Esophagus squamous epithelium (tissue), 5 donors: ENCODE measurements at places on chromosomes 3 and 15.

DNA sequence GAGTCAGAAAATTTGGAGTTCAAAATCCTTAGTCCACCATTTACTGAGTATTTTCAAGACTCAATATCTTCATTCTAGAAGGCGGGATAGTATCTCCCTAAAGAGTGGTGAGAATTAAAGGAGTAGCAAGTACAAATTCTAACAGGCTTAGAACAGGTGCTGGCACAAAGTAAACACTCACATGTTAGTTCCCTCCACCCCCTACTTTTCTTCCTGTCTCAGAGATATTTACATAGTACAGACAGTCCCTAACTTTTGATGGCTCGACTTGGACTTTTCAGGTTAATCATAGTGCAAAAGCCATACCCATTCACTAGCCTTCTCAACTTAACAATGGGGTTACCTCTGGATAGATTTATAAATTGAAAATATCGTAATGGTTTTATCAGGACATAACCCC, 476.2 kb upstream of the RASGRP1 start:
- no peak for DNase-seq

GRCh38 chr3:39277893-39278615, 1.8 kb downstream of the CX3CR1 start:
- no peak for DNase-seq

DNA sequence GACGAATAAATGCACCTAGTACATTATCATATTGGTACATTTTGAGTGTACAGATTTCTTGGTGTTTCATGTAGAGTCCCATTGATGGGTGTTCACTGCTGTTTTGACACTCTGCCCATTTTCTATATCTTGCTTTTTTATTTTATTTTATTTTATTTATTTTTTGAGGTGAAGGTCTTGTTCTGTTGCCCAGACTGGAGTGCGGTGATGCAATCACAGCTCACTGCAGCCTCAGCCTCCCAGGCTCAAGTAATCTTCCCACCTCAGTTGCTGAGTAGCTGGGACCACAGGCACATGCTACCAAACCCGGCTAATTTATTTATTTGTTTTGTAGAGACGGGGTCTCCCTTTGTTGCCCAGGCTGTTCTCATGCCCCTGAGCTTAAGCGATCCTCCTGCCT, 44.2 kb downstream of the DNAJC13 start:
- no peak for DNase-seq

- DNase-seq: no peak
These were observed 90.2 kb upstream of the TGFBR2 start for GRCh38 chr3:30516238-30516637.

- DNase-seq: no peak
These were observed 487.6 kb downstream of the NAALADL2 start for GRCh38 chr3:175346573-175347356.

- no peak for DNase-seq
These were observed 40.0 kb downstream of the MUC4 start for GRCh38 chr3:195771646-195772300.

GRCh38 chr3:28590860-28591259, 242.2 kb upstream of the AZI2 start:
- no peak for DNase-seq

- DNase-seq: no peak
These were observed 73.5 kb downstream of the TBL1XR1 start for GRCh38 chr3:177123822-177124221.

DNA sequence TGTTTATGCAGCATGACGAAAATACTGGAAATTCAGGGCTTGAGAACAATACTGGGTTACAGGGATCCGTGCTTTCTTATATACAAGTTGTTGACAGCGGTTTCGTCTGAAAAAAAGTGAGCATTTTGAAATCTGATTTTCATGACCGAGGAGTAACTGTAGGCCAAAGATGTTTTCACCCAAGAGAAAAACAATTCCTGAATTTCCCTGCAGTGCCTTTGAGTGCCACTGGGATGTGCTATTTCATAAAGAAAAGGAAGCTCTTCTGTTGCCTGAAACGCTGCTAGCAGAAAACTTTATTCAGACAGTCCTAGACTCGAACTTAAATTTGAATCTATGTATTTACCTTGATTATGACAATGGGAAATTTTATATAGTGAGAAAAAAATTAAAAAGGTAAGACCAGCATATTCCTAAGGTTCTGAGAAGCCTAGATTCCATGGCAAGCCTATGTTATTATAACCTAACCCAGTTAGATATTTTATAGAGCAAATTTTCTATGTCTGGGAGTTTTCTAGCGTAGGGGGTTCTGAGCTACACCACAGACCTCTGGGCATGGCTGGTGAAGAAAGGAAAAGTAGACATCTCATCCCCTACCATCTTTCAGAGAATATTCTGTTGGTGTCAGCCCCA, 30.2 kb downstream of the KCNAB1 start:
- no peak for DNase-seq

GRCh38 chr3:127112796-127113570, 79.9 kb upstream of the PRR23E start:
- DNase-seq: no peak

DNA sequence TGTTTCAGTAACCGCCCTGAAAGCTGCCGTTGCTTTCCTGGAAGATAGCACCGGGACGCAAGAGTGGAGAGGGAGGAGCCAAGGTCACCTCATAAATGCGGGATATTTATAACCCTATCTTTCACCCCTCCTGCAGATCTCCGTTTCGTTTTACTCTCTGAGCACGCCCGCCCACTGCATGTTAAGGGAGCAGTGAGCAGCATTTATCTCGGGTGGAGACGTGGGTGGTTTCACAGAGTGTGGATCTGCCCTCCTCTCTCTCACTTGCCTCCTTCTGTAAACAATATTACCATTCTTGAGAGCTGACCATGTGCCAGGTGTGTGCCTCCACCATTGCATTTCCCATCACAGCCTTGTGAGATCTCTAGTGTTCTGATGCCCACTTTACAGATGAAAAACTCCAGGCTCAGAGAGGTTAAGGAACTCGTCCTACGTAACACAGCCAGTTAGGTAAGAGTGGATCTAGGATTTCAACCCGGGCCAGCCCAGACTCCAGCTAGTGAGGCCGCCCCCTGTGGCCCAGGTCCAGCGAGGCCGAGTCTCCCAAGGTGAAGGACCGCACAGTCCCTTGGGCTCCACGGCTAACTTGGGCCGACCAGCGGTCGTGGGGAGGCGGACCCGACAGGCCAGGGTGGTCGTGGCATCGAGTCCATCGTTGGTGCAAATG, 16.9 kb upstream of the SEMA4B start:
- peak; percentile 22 for DNase-seq

GRCh38 chr15:78992416-78993256, 47.8 kb upstream of the CTSH start:
- DNase-seq: no peak

GRCh38 chr3:45223889-45224727, 2.0 kb downstream of the TMEM158 start:
- no peak for DNase-seq

- no peak for DNase-seq
These were observed 54.5 kb upstream of the MEX3B start for GRCh38 chr15:82100111-82100929.

GRCh38 chr15:73240866-73241499, 127.8 kb downstream of the HCN4 start:
- DNase-seq: no peak

DNA sequence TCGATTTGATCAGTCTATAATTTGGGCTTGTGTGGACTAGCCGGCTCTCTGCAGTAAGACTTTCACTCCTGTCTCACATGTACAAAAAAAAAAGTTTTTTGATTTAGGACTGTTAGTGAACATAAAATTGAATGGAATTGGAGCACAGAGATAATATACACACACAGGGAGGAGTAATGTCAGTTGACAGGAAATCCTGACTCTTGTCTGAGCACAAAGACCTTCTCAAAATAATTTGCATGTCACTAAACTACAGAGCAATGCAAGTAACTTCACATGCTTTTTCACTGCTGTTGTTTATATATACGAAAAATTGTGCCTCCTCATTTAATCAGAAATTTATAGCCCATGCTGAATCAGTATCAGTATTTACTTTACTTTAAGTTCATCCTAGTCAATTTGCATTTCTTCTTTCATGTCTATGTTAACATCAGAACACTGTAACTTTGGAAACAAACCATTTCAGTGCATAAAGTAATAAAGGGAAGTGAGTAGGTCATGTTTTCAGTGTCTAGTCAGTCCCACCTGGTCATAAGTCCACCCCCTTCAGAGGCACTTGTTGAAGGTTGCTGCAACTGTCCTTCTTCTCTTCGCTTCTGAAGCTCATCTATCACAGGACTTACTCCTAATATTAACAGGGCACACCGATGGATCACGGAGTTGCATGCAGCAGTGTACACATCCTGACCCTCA, 115.8 kb downstream of the FBXL22 start:
- DNase-seq: no peak

DNA sequence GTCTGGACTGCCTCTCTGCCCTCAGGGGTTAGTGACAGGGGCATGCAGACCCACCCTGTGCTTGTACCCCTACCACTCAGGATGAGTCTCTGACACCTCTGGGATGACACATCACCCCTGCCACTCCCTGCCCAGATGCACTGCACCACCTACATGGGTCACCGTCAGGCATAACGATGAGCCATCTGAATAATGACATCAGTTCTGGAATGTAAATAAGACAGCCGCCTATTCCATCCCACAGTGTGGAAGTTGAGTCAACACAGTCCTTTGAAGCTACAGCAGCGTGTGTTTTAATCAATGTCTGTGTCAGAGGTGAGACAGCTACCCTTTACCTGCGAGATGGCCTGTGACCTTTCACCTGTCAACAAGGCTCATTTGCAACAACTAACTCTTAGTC, 268.7 kb upstream of the ARRDC4 start:
- no peak for DNase-seq

DNA sequence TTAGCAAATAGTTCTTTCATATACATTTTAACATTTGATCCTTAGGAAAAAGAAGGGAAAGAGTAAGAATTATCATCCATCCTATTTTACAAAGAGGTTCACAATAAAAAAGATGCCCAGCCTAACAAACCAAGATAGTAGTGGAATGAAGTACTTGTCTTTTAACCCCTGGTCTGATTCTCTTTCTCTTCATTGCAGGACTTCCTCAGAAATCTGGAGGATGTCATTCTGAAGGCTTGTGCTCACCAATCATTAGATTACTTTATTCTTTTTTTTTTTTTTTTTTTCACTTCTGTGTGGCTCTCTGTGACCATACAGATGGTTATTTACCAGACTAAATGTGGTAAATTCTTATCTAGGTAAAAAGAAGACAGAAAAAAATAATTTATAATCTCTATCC, 7.0 kb downstream of the HDGFL3 start:
- DNase-seq: no peak

- no peak for DNase-seq
These were observed 18.7 kb upstream of the GRAMD1C start for GRCh38 chr3:113819866-113820265.

DNA sequence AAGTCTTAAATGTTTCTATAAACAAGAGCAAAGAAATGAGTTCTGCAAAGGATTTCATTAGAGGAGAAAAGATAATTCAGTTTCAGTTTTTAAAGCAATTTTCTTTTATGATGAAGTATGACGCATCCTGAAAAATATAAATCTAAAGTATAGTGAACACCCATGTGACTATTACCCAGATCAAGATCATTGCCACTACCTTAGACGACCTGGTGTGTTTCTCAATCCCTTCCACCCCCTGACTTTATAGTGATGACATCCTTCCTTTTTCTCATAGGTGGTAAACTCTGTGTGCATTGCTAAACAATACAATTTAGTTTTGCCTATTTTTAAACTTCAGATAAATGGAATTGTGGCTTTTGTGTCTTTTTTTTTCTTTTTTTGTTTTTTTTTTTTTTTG, 8.4 kb downstream of the STT3B start:
- DNase-seq: no peak

GRCh38 chr15:81038975-81039607, 38.4 kb downstream of the TLNRD1 start:
- no peak for DNase-seq

DNA sequence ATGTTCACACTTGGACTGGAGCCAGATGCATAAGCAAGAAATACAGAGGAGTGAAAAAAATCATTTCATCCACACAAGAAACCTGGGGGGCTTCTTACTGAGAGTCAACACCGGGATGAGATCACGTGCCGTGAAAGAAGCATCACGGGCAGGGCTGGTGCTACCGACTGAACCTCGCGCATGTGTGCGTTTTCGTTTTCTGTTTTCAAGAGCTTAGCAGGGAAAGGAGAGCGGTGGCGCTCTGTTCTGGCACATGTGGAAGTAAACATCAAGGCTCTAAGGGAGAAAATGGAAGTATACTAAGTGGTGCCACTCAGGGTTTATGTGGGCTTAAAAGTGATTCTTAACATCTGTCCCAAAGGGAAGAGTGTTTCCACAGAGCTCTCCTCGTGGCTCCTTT, 55.9 kb downstream of the VGLL4 start:
- DNase-seq: no peak

DNA sequence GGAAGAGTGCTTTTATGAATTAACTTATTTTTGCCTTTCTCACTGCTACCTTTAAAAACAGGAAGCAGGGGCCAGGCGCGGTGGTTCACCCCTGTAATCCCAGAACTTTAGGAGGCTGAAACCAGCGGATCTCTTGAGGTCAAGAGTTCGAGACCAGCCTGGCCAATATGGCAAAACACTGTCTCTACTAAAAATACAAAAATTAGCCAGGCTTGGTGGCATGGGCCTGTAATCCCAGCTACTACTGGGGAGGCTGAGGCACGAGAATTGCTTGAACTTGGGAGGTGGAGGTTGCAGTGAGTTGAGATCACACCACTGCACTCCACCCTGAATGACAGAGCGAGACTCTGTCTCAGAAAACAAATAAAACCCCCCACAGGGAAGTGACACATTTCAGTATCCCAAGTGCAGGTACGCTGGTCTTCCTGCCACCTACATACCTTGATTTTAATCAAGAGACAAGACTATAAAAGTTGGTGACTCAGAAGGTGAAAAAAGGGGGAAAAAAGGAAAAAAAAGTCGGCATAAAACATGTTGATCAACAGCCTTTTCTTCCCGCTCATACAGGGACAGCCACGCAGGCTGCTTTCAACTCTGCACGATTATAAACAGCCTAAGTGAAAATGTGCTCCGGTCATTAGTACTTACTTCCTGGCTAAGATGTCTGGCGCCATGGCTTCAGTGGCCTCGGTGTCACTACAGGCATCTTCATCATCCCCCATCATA, 18.8 kb downstream of the PPP1R2 start:
- DNase-seq: no peak

DNA sequence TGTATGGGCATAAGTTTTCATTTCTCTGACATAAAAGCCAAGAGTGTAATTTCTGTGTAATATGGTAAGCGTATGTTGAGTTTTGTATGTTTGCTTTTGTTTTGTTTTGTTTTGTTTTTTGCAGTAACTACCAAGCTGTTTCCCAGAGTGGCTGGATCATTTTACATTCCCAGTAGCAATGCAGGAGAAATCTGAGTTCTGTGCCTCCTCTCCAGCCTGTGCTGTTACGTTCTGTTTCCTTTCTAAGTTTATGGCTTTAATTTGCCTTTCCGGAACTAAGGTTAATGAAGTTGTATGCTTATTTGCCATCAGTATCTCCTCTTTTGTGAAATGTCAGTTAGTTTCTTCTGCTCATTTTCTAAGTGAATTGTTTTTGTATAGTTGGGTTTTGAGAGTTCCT, 307.8 kb downstream of the GABRG3 start:
- DNase-seq: no peak
